CD4-positive, alpha-beta memory T cell (primary cell): ENCODE measurements at places on chromosomes 7 and 10.

DNA sequence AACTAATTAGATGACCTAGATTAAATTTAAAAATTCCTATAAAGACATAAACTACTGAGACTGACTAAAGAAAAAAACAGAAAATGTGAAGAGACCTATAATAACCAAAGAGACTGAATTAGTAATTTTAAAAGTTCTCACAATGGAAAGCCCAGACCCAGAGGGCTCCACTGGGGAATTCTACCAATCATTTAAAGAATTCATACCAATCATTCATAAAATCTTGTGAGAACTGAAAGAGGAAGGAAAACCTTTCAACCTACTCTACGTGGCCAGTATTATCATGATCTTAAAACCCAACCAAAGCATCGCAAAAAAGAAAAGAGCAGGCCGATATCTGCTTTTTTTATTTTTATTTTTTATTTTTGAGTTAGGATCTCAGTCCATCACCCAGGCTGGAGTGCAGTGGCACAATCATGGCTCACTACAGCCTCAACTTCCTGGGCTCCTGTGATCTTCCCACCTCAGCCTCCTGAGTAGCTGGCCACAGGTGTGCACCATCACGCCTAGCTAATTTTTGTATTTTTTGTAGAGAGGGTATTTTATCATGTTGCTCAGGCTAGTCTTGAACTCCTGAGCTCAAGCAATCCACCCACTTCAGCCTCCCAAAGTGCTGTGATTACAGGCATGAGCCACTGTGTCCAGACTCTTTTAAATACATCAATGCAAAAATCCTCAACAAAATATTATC is 48.6 kb downstream of the DGKI start:
- DNase-seq = no peak

GRCh38 chr10:31042670-31043069 is 11.0 kb upstream of the ZNF438 start:
- no peak for DNase-seq

GRCh38 chr7:79624336-79624735 is 170.9 kb upstream of the MAGI2 start:
- no peak for DNase-seq

DNA sequence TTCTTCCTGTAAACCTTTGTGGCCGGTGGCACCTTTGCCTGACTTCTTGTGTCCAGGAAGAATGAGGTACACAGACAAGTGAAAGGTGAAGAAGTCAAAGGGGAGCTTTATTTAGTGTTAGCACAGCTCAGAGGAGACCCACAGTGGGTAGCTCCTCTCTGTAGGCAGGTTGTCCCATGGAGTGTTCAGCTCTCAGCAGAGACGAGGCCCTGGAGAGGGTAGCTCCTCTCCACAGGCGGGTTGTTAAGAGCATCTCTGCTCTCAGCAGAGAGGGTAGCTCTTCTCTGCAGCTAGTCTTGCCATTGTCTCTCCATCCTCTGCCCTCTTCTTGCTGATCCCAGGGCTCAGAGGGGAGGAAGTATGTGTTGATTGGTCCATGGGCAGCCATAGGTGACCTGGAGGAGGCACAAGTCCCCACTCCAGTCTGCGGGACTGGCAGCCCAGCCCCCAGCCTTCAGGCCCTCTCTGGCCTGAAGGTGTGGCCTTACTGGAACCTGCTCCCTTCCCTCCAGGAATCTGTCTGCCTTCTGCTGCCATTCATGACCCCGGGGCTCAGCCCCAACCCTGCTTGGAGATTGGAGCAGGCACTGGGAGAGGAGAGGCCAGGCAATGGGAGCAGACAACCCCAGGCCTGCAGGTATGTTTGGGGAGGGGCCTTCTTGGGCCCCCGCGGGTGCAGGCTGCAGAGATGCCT is 24.5 kb downstream of the HHEX start:
- no peak for DNase-seq

- DNase-seq = peak; percentile 63
Observed at GRCh38 chr7:44891372-44891771, 6.0 kb upstream of the PURB start.

DNA sequence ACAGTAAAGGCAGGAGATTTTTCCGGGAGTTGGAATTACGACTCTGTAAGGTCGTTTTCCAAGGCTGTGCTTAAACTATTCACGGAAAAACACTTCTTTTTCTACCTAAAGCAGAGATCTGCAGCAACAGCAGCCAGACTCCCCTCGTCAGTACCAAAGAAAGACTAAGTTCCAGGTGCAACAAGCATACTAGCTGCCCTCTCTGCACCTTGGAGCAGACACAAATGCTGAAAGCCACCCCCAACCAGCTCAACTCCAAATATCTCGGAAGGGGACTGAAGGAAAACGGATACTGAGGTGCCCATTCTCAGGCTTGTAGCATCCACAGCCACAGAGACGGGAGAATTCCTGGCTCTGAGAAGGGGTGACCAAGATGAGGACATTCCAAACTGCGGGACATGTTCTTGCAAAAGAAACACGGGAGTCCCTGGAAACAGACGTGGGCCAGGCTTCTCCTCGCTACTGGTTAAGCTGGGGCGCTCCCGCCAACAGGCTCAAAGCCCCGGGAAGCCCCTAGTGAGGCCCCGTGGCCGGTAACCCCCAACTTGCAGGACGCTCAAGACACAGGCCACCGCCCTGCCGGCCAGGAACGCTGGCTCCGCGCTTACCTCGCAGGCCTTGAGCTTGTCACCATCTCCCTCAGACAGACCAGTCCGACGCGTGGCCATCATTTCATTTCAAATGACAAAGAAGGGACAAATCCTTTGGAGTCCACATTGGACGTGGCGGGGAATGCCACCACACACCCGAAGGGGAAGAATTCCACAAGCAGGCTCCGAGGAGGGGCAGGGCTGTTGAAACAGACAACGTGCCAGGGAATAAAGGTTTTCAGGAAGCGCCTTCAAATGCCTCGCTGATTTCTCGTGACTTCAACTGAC is 2.2 kb downstream of the ARHGAP21 start:
- DNase-seq = no peak

DNA sequence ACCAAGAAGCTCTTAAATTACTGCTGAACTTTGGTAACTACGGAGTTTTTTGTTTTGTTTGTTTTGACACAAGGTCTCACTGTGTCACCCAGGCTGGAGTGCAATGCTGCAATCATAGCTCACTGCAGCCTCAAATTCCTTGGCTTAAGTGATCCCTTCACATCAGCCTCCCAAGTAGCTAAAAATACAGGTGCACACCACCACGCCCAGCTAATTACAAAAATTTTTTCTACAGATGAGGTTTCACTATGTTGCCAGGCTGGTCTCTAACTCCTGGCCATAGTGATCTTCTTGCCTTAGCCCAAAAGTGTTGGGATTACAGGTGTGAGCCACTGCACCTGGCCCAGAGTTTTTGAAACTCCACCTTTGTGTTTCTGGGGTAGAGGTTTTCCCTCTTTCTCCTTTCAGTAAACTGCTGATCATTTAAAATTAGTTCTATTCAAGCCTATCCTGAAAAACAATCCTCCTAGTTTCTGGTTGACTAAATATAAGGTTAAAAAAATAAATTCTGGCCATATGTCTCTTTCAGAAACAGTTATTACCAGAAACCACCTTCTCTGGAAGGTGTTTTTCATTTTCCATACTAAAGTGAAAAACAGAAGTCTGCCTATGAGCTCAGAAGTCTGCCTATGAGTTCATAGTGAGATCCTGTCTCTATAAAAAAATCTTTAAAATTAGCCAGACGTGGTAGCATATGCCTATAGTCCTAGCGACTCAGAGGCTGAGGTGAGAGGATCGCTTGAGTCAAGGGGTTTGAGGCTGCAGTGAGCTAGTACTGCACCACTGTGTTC is 63.9 kb downstream of the VOPP1 start:
- no peak for DNase-seq

- no peak for DNase-seq
Observed at GRCh38 chr7:108407676-108408075, 48.6 kb downstream of the NRCAM start.

DNA sequence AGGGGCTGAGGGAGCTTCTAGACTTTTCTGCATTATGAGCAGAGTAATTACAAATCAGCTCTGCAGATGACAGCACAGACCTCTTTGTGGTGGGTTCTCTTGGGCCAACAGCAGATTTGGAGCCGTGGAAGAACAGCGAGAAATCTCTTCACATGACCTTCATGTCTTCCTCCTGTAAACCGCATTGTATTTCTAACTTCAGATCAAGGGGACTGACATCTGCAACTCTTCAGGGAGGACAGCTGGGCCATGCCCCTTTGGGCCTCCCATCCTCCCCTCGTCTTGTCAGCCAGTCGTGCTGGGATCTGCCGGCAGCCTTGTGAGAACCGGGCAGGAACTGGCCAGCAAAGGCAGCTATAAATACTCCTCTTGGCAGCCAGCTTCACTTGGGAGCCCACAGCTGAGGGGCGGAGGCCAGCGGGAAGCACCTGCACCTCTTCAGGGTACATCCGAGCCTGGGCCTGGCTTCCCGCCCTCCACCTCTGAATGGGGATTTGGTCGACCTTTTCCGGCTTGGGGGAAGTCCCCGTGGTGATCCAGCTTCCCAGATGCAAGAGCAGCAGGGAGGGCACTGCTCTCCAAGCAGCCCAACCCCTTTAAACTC is 54.7 kb downstream of the STEAP1B start:
- no peak for DNase-seq
